Umbilical cord (tissue), 2 donors: ENCODE measurements at places on chromosomes 6 and 20.

DNA sequence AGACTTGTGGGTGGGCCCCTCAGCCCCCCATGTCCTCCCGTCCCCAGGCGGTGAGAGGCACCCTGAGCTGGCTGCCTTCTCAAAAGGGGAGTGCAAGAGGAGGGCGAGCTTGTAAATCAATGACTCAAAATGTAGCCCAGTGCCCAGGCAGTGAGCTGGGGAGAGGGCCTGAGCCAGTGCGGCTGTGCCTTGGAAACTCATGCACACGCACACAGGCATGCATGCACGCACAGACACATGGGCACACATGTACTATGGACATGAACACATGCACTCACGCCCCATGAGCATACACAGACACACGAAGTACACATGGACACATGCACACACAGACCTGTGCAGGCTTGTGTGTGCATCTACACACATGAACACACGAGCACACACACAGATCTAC lies 133.5 kb downstream of the TAF4 start:
- no peak for DNase-seq

- no peak for DNase-seq
Observed at GRCh38 chr6:85685713-85686112, 43.0 kb upstream of the SYNCRIP start.

DNA sequence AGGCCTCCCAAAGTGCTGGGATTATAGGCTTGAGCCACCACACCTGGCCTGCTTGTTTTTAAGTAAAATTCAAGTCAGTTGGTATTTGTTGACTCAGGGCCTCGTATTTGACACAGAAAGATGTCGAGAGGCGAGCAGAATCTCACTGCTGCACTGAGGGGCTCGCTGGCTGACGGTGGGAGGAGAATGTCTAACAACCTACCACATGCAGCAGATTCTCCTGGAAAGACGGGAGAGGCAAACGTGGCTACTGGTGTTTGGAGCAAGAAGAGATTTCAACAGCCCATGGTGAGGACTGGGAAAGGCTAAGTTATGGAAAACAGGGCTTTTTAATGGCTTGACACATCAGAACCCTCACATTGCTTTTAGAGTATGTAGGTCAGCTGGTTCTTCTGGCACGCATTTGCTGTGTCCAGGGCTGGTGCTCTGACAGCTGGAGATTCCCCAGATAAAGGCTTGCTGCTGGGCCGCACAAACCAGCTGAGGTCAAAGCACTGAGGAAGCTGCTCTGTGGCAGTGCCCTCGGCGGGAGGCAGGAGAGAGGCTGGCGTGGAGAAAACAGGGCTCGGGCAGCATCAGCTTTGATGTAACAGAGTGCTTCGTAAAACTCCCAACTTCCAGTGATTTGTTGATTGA lies 84.2 kb upstream of the FRMD1 start:
- peak; percentile 90 for DNase-seq

DNA sequence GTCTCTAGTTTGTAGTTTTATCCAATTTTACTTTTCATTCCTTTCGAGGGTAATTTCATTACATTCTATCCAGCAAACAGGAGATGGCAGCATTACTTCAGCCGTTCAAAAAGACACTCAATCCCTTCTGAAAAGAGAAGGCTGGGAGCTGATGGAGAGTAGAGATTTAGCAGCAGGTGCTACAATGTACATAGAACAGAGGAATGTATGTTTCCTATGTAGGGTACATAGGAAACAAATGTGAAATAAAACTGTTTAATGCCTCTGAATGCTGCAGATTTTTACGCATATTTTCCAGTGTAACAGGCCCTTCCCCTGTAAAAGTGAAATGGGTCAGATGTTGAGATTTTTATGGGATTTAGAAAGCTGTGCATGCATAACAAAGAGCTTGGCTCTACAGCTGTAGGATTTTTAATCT lies 16.0 kb downstream of the RPS12 start:
- peak; percentile 64 for DNase-seq

DNA sequence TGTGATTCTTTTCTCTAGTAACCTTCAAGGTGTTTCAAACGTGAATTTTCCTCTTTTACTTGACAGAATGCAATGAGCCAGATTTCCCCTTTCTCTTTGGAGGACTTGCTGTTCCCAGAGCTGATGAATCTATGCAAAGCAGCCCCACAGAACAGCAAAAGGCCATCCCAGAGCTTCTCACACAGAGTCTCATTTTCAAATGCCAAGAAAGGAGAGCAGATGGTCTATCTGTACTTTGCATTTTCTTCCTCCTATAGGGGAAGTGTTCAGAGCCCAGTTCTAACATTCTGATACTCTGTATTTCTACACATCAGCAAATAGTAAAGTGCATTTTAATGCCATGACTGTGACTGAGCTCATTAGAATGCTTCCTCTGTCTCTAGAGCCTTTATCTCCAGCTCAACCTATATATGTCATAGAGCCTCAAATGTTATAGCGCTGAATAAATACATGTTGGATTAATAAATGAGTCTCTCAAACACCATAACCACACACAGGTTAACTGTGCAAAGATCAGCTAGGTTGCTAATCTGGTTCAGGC lies 81.8 kb upstream of the EYA4 start:
- peak; percentile 22 for DNase-seq

DNA sequence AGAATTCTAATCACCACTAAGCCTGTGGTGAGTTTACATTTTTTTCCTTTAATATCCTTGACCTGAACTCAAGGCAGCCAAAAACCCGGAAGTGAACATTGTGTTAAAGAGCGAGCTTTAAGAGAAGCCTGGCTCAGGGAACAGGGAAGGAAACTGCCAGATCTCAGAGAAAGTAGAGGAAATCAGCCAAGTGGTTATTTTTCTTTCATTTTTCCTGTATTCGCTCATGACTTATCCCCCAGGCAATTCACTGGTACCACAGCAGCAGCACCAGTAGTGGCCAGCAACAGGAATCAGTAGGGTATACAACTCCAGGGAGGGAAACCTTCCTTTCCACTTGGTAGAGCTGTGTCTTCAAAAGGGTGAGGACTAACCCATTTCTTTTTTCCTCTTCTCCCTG lies 89.6 kb upstream of the HMGCLL1 start:
- peak; percentile 77 for DNase-seq

DNA sequence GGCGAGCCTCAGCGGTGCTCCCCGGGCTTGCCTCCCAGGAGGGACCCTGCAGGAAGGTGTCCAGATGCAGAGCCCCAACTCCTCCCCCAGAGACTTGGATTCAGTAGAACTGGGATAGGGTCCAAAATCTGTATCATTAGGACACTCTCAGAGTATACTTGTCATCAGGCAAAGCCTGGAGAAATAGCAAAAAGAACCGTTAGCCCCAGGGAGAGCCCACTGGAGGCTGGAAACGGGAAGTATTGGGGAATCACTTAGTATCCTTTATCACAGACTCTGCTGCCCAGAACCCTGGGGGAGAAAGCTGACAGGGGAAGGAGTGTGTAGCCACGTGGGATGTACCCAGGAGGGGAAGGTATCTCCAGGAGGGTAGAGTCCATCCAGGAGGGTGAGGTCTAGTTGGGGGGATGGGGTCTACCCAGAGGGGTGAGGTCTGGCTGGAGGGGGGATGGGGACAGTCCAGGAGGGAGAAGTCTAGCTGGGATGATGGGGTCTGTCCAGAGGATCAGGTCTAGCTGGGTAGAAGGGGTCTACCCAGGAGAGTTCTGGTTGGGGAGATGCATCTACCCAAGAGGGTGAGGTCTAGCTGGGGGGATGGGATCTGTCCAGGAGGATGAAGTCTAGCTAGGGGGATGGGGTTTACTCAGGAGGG lies 107.2 kb downstream of the LY86 start:
- peak; percentile 54 for DNase-seq

- DNase-seq, result no peak
Observed at GRCh38 chr20:46164254-46164653, 46.1 kb downstream of the CD40 start.

- DNase-seq, result no peak
Observed at GRCh38 chr6:118761645-118762044, 110.3 kb upstream of the CEP85L start.

GRCh38 chr6:132736239-132736638 lies 21.5 kb downstream of the VNN2 start:
- no peak for DNase-seq

DNA sequence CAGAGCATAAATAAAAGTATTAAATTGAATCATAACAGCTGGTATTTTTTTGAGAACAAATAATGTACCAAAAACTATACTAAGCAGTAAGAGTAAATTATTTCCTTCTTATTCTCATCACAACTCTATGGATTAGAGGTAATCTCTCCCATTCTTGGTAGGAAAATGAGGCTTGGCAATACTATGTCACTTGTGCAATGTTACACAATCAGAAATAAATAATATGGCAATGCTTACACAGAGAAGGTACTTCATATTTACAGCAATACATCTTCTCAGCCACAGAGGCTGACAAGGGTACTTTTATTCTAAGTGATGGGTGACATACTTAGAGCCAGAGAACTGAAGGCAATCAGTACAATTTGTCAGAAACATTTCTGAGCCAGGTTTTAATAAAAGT lies 3.9 kb downstream of the DST start:
- DNase-seq, result no peak

GRCh38 chr6:112291161-112291762 lies 36.9 kb upstream of the LAMA4 start:
- DNase-seq, result no peak

GRCh38 chr6:20325641-20326421 lies 75.8 kb upstream of the E2F3 start:
- DNase-seq, result no peak

- peak; percentile 90 for DNase-seq
Observed at GRCh38 chr20:10708351-10709185, 34.8 kb upstream of the JAG1 start.

- no peak for DNase-seq
Observed at GRCh38 chr6:167705211-167705750, 121.4 kb upstream of the AFDN start.

GRCh38 chr6:142695016-142695415 lies 250.0 kb downstream of the HIVEP2 start:
- DNase-seq, result no peak

DNA sequence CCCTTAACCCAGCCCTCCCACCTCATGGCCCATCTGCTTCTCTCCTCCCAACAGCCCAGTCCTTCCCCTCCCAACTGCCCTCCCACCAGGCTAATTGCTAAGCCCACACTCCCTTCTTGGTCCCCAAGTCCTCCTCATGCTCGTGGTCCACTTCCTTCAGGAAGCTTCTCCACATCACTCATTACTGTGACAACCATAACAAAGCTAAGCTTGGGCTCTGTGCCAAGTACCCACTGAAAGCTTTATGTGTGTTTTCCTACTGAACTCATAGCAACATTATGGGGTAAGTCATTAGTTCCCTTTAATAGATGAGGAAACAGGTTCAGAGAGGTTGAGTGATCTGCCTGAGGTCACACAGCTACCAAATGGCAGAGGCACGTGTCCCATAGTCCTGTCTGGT lies 16.2 kb downstream of the FRS3 start:
- peak; percentile 43 for DNase-seq

DNA sequence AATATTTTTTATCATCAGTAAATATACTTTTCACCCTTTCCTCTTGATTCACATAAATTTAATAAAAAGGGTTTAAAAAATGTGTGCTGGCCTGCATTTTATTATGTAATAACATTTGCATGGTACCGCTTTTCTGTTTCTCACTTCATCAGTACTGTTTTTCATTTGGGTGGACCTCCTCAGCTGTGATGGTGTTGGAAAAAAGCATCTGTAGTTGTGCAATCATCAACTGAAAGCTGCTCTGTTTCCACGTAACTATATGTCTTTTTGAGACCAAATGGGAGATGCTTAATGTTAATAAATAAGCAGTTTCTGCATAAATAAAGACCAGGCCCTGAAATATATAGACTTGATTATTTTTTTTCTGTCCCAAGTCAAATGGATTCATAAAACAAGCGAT lies 31.6 kb upstream of the CENPW start:
- no peak for DNase-seq

DNA sequence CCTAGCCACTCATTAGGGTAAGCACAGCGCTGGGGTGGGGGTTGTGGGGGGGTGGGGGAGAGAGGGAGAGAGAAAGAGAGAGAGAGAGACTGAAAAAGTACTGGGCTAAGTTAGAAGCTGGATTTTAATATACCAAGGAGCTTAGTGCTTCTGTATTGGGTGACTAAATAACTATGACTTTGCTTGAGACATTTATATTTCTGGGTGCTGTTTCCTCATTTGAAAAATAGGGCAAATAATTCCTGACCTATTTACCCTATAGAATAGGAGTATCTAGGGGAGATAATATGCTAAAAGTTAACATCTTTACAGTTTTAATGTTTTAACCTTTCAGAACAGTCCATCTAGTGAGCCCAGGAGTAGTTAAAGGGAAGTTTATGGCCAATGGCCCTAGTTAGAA lies 7.7 kb downstream of the NKAIN2 start:
- DNase-seq, result no peak

- no peak for DNase-seq
Observed at GRCh38 chr6:92577077-92577719, 842.2 kb downstream of the EPHA7 start.

- DNase-seq, result no peak
Observed at GRCh38 chr6:48194596-48195295, 83.7 kb upstream of the PTCHD4 start.
